ENCODE measurements at places on chromosomes 2 and 18.

- DNase-seq, result no peak
Measured at GRCh38 chr2:241269707-241270520, 45.6 kb downstream of the HDLBP start.

- no peak for DNase-seq
Measured at GRCh38 chr2:235092433-235093223, 140.8 kb downstream of the SH3BP4 start.

GRCh38 chr2:44100351-44100750, 68.3 kb upstream of the PPM1B start:
- no peak for DNase-seq

DNA sequence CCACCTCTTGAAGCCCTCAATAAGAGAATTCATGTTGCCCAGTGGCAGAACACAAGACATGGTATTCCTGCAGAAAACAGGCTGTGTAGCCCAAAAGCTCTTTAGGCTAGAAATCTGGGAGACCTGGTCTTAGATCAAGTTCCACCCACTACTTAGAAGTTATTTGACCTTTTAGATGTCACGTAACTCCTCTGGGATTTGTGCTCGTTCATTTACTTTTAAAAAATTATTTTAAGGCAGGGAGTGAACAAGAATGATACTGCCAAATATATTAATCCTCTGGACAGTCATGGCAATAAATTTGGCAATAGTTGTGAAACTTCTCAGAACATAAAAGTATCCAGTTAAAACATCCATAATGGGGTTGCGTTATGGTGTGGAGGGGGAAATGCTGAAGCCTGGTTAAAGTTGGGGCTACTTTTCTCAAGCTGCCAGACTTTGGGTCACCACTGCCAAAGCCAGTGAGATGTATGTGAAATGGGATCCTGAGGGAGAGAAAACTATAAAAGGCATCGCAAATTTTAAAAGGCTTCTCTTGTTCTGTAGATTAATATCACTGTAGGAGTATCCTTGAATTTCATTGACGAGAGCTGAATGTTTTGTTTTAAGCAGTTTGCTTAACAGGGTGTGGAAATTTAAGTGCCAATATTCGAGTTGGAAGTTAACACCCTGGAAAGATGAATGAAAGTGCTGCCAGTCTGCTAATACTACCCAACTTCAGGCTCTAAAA, 15.8 kb downstream of the DAPL1 start:
- DNase-seq, result no peak

GRCh38 chr18:23270986-23271680, 135.8 kb downstream of the CABLES1 start:
- no peak for DNase-seq

GRCh38 chr2:12693509-12693908, 23.2 kb upstream of the TRIB2 start:
- no peak for DNase-seq
